WTC11 (cell line): ENCODE measurements at places on chromosomes 2 and 18. TPM values are rescaled to one million over a fixed set of nuclear protein-coding genes. Genes with fewer than 3 reads are reported as not detected.

DNA sequence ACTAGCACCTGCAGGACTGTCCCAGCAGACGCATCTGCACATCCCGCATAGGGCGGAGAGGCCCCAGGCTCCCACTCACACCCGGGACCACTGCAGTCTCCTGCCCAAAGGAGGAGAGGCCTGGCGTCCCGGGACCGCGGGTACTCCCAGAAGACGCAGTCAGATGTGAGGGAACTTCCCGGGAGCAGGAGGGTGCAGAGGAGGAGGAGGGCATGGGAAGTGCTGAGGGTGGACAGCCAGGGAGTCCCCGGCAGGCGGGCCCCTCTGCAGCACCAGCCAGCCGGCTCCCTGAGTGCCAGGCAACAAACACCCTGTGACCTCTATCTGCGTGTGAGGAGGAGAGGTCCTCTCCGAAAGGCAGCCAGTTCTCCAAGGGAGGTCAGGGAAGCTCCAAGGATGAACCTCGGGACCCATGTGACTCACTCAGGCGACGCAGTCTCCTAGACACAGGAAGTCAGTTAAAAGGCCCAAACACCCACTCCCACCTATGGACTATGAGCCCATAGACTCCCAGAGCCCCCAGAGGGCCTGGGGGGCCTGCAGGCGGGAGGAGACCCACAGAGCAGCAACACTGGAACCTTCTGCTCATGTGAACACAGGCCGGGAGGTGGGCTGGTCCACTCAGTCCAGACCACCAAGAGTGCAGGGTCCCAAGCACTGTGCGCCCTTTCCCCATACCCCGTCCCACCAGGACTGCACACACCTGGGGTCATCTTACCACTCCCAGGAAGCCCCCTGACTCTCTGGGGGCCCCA, 4.2 kb downstream of the PXDN start:
- peaks cover 2% of the 10 kb centered on the region for H3K27me3 ChIP-seq
- peaks cover 15% of the 10 kb centered on the region for H3K36me3 ChIP-seq
- no peak overlapping the region for H3K27ac ChIP-seq
- no peak for DNase-seq

DNA sequence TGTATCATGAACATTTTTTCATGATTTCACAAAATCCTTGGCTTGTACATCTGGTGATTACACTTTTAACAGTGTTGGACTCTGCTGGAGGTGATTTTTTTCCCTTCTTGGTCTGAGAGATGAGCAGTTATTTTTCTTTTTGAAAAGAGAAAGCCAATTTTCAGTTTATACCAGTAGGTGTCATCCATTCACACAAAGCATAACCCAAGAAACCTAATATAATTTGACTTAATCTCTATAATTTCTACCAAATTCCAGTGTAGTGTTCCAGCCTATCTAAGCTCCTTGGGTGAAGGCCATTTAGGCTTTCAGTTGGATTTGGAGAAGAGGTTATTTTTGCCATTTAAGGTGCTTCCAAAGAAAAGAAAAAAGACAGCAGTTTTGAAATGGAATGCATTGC, 7.7 kb upstream of the ICOS start:
- DNase-seq: no peak
- H3K4me1 ChIP-seq: no peaks in the 10 kb centered on the region
- no peak overlapping the region for H3K27ac ChIP-seq

Gene DCDC2C
- total RNA-seq: not detected in 3 replicates

Gene ARL4C
- 9.3 to 10.6 TPM (median 10.4 TPM) in 3 replicates for total RNA-seq

DNA sequence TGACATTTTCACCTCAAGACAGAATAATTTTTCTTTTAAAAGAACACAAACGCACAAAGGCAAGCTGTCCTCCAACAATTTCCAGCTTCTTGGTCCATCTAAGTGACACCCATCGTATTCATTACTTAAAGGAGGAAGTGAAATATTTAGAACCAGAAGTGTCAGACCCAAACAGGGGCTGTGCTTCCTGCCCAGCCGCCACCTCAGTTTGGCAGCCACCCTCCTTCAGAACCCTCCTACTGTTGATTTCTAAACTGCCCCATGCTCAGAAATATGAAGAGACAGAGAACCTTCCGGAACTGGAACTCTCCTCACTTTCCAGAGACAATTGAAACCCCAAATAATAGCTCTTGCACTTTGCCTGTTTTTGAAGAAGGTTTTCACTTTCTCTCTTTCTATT, 734.8 kb upstream of the SALL3 start:
- no peak overlapping the region for H3K4me3 ChIP-seq
- H3K27me3 ChIP-seq: peaks cover 5% of the 10 kb centered on the region; the same call in 1 of the 2 replicates
- H3K4me1 ChIP-seq: peaks cover 15% of the 10 kb centered on the region
- H3K27ac ChIP-seq: no peak overlapping the region
- peaks cover 31% of the 10 kb centered on the region for H3K36me3 ChIP-seq

GRCh38 chr2:231985823-231986261, 24.3 kb downstream of the DIS3L2 start:
- H3K4me3 ChIP-seq: peak overlapping the region; percentile 20; the same call in 1 of the 2 replicates
- no peaks in the 10 kb centered on the region for H3K27me3 ChIP-seq
- H3K27ac ChIP-seq: peak overlapping the region; percentile 74; the same call in 1 of the 2 replicates
- DNase-seq: peak; percentile 61
- peaks cover 43% of the 10 kb centered on the region for H3K4me1 ChIP-seq

GRCh38 chr2:167253025-167253424, 364.7 kb downstream of the XIRP2 start:
- no peak for DNase-seq
- H3K27me3 ChIP-seq: no peaks in the 10 kb centered on the region; the same call in 1 of the 2 replicates
- H3K4me1 ChIP-seq: peaks cover 27% of the 10 kb centered on the region
- no peaks in the 10 kb centered on the region for H3K36me3 ChIP-seq
- H3K27ac ChIP-seq: no peak overlapping the region

Gene GALNT14
- total RNA-seq: 6.0 to 6.8 TPM (median 6.3 TPM) in 3 replicates

GRCh38 chr2:219661197-219661954, 33.9 kb downstream of the SLC4A3 start:
- no peak overlapping the region for H3K4me3 ChIP-seq
- DNase-seq: no peak
- peaks cover 21% of the 10 kb centered on the region for H3K27me3 ChIP-seq
- H3K36me3 ChIP-seq: peaks cover 14% of the 10 kb centered on the region
- no peak overlapping the region for H3K27ac ChIP-seq

DNA sequence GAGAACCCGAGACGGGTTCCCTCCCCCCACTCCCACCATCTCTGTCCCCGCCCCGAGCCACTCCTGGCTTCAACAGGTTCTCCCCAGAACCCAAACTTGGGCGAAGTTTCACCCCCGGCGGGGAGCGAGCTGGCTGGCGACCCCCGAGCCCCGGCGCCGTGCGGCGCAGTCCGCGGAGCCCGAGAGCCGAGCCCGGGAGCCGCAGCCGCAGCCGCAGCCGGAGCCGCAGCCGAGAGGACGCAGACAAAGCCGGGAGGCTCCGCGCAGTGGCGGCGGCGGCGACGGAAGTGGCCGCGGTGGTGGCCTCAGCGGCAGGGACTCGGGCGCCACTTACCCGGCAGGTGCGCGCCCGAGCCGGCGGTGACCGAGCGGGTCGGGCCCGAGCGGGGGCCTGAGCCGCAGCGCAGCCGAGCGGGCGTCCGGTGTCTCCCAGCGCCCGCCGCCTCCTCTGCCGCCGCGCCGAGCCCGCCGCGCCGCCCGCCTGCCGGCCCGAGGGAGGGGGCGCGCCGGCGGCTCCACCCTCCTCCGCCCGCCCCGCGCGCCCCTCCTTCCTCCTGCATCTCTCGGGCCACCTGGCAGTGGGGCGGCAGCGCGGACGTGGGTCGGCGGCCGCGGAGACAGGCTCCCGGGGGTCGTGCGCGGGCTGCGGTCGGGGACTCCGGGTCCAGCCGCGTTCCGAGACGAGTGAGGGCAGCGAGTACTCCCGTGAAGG, at the start of gene ECEL1:
TSS of gene ECEL1 (minus strand) at position 450 of the 712 bp plus-strand sequence. CDS start 1,181 bp downstream, outside the sequence.
- peaks cover 66% of the 10 kb centered on the region for H3K27me3 ChIP-seq
- H3K4me1 ChIP-seq: peaks cover 23% of the 10 kb centered on the region
- no peaks in the 10 kb centered on the region for H3K36me3 ChIP-seq
- peak; percentile 46 for DNase-seq
- peak within 1 kb of the TSS; percentile 67 for H3K4me3 ChIP-seq

DNA sequence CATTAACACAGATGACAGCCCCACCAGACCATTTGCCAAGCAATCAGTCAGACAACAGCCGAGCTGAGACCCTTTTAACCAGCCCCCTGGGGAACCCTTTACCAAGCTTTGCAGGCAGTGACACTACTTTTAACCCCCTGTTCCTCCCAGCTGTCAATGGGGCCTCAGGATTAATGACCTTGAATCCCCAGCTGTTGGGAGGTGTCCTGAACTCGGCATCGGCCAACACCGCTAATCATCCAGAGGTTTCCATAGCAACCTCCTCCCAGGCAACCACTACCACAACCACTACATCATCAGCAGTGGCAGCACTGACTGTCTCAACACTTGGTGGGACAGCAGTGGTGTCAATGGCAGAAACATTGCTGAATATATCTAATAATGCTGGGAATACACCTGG, 160.9 kb upstream of the EPC2 start:
- no peak overlapping the region for H3K27ac ChIP-seq
- H3K27me3 ChIP-seq: no peaks in the 10 kb centered on the region
- DNase-seq: no peak

Gene SFT2D3
- total RNA-seq: 9.2 to 10.5 TPM (median 9.8 TPM) in 3 replicates

- no peak overlapping the region for H3K27ac ChIP-seq
- H3K4me1 ChIP-seq: peaks cover 17% of the 10 kb centered on the region
- H3K36me3 ChIP-seq: peaks cover 6% of the 10 kb centered on the region
- DNase-seq: no peak
Measured at GRCh38 chr2:117979911-117980701, 33.8 kb downstream of the CCDC93 start.

Gene TMEM17
- 0.66 to 1.2 TPM (median 1.1 TPM) in 3 replicates for total RNA-seq

Gene C2orf80
- 0.39 to 0.96 TPM (median 0.87 TPM) in 3 replicates for total RNA-seq

- DNase-seq: no peak
- peaks cover 7% of the 10 kb centered on the region for H3K4me1 ChIP-seq
- no peak overlapping the region for H3K4me3 ChIP-seq
Measured at GRCh38 chr18:21163647-21164547, 52.3 kb upstream of the ROCK1 start.

DNA sequence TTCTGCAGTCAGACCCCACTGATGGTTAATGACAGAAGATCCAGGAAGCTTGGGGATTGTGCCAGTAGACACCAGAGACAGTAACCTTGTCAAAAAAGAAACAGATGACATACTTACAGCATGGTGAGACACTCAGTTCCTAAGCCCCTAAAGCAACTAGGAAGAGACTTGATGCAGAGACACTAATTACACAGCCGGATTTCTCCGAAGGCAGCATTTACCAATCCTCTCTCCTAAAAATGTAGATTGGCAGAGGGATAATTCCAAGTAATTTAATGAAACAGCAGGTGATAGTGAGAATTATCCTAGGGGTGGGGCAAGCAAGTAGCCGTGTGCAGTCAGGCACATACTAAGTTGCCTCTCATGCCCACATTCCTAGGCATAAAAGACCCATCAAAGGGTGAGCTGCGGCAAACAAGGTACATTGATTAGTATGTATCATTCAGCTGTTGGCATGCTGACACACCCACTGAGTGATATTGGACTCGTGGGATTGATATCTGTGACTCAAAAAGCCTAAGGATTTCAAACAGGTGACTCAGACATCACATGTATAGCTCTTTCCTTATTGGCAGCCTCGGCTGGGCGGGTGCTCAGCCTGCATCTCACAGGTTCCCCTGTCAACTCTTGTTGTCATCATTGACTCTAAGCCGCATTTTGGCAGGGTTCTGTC, 296.7 kb upstream of the ATP5MC3 start:
- peaks cover 12% of the 10 kb centered on the region for H3K4me1 ChIP-seq
- H3K4me3 ChIP-seq: no peak overlapping the region
- no peaks in the 10 kb centered on the region for H3K36me3 ChIP-seq
- no peak for DNase-seq
- H3K27ac ChIP-seq: no peak overlapping the region

DNA sequence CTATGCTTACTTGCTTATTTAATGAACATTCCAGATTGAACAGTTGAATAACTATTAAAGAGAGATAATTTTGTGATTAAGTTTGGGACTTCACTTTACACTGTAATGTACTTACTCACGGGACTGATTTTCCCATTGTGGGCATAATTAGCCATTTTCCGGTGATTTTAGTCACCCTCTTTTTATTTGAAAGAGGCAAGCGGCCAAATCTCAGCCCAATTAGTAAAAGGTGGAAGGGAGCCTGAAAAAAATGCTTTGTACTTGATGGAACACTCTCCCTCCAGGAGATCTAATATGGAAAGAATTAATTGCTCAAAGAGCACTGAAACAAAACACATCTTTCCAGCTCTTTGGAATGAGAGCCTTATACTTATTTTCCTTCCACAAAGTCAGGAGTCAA, 50.2 kb downstream of the CALCRL start:
- H3K4me3 ChIP-seq: no peak overlapping the region
- no peaks in the 10 kb centered on the region; the same call in 1 of the 2 replicates for H3K27me3 ChIP-seq
- peaks cover 4% of the 10 kb centered on the region for H3K4me1 ChIP-seq

GRCh38 chr2:72533765-72534164, 292.1 kb downstream of the EXOC6B start:
- no peaks in the 10 kb centered on the region for H3K36me3 ChIP-seq
- DNase-seq: no peak
- no peak overlapping the region for H3K27ac ChIP-seq
- no peaks in the 10 kb centered on the region for H3K27me3 ChIP-seq
- peaks cover 28% of the 10 kb centered on the region for H3K4me1 ChIP-seq

Gene SLC25A12
- total RNA-seq: 7.3 to 9.0 TPM (median 7.8 TPM) in 3 replicates

GRCh38 chr18:70535041-70535440, 246.2 kb downstream of the SOCS6 start:
- no peaks in the 10 kb centered on the region; the same call in 1 of the 2 replicates for H3K27me3 ChIP-seq
- H3K36me3 ChIP-seq: peaks cover 75% of the 10 kb centered on the region
- no peak overlapping the region for H3K27ac ChIP-seq

DNA sequence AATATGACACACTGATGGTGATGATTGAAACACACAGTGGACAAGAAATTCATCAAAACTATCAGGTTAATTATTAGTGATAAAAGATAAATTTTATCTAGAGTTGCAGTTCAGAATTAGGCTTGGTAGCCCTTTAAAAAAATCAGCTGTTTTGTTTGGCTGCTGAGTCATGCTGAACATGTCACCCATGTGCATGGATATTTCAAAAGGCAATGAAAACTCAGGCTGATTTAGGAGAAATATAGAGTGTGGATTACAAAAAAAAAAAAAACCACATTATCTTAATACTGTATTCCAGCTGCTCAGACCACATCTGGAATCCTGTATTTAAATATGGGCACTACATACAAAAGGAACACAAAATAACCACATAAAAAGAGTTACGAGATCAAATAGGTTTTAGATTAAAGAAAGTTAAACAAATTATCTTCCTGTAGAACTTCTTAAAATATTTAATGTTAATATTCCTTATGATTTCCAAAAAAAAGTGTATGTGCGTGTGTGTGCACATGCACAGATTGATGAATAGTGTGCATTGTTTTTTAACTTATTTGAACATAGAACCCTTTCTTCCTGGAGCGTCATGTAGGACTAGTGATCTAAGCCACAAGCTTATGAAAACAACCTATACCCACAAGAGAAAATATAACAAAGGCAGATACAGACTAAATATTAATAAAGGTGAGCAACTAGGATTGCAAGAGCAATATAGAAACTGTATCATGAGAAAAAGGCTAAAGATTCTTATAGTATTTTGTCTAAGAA, 186.2 kb downstream of the STK39 start:
- no peaks in the 10 kb centered on the region for H3K27me3 ChIP-seq
- DNase-seq: no peak
- H3K4me3 ChIP-seq: no peak overlapping the region
- H3K36me3 ChIP-seq: no peaks in the 10 kb centered on the region

Gene TMEM200C
- 6.1 to 7.4 TPM (median 6.6 TPM) in 3 replicates for total RNA-seq

Gene C1QL2
- 0.55 to 1.0 TPM (median 0.71 TPM) in 3 replicates for total RNA-seq
